Stimulated activated CD8-positive, alpha-beta memory T cell treated with anti-CD3 and anti-CD28 coated beads, Interleukin-2, amount 100 ng/mL, for 1 hour (primary cell): ENCODE measurements at places on chromosomes 16 and 17.

- DNase-seq, result no peak
Measured at GRCh38 chr17:18919963-18920362, 32.0 kb upstream of the SLC5A10 start.

DNA sequence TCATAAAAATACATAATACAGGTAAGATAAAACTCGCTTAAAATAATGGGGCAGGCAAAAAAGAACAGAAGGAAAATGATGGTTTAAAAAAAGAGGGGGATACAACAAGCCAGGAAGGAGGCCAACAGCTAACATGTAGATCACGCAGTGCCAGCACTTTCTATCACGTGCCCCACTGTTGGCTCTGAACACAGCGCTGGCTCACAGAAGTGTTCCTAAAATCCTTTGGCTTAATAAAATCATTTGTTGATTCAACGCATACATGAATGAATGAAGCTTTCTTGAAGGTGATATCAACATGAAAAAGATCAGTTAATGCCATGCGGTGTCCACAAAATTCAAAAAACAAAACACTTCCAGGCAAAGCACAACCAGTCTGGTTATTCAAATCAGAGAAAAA, 8.5 kb downstream of the ITGAE start:
- DNase-seq, result no peak

GRCh38 chr16:66107661-66108060, 258.8 kb upstream of the CDH5 start:
- no peak for DNase-seq

DNA sequence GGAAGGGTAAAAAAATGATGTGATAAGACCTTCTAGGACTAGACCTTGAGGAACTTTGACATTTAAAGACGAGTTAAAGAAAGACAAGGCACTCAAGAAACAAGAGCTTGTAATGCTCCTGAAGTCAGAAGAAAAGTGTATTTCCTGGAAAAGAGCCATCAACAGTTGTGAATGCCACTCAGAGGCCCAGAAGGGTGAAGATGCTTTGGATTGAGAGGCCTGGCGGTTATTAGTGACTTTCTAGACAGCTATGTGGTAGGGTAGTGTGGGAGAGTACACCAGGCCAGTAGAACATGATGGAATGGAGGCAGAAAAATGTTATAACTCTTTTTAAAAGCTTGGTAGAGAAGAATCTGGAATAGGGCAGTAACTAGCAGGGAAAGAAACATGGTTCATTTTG, 34.1 kb upstream of the ANKFN1 start:
- no peak for DNase-seq

GRCh38 chr17:49564638-49565037, 11.0 kb upstream of the NXPH3 start:
- no peak for DNase-seq

DNA sequence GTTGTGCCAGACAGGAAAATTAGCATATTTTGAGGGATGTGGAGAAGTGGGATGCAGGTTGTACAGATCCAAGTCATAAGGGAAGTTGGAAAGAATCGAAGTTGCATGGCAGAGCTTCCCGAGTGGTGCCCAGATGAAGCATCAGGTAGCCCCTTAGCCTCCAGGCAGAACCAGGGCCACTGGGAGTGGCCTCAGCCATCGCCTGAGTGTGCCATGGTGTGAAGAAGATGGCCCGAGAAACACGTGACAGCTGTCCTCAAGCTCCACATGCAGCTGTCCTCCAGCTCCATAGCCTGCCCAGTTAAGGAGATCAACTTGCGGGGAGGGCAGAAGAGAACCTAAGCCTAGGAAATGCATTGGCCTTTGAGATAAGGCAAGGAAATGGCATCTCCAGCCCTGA, 33.5 kb downstream of the TMC6 start:
- no peak for DNase-seq

- no peak for DNase-seq
Measured at GRCh38 chr16:86219655-86220445, 290.5 kb upstream of the FOXF1 start.

DNA sequence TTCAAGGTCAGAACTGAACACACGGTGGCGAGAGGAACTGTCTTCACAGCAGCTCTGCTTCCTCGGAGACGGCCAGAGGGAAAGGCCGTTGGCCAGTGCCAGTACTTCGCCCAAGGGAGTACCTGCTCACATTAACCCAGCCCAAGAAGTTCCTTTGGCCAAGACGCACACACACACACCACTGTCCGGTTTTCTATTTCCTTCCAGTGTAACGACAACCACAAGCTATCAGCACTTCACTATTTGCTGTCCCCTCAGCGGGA, 744 bp upstream of the GGNBP2 start:
- no peak for DNase-seq

GRCh38 chr17:1625581-1625980, 3.1 kb downstream of the SLC43A2 start:
- DNase-seq, result no peak

DNA sequence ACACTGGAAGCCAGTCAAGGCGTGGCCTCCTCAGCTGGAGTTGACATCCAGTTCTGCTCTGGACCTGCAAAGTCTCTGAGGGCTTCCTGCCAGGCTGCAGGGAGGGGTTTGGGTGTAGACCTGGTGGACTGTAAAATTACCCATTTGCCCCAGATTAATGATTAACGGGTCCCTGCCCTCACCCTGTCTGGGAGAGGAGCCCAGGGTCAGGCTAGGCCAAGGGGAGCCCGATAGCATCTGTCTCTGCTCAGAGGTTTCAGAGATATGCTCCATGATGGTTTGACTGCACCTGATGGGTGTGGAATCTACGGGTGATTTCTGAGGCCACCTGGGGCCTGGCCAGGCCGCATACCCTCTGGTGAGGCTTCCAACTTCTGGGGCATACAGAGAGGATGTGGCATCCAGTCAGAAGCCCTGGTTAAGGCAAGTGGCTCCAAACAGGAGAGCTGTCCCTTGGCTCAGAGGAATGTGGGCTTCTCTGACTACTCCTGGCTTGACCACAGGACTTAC, 11.2 kb downstream of the PPY start:
- DNase-seq, result no peak

DNA sequence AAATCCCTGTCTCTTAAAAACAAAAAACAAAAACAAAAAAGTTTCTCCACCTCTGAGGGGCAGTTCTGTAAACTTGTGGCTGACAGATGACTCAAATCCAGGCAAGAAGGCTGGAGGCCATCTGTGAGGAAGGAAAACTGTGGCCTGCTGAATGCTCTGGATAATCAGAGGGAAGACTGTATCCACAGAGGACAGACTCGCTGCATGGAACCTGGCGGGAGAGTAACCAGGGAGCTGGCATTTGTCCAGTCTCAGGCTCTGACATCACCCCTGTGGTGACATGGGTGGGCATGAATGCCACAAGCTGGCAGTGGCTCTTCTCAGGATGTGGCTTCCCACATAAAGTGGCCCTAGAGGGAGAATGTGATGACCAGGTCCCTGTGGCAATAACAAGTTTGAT, 2.8 kb upstream of the KSR1 start:
- DNase-seq, result no peak
